CD4-positive, alpha-beta T cell treated with Interleukin-17A for 4 hours (primary cell): ENCODE measurements at places on chromosomes 12 and 14.

DNA sequence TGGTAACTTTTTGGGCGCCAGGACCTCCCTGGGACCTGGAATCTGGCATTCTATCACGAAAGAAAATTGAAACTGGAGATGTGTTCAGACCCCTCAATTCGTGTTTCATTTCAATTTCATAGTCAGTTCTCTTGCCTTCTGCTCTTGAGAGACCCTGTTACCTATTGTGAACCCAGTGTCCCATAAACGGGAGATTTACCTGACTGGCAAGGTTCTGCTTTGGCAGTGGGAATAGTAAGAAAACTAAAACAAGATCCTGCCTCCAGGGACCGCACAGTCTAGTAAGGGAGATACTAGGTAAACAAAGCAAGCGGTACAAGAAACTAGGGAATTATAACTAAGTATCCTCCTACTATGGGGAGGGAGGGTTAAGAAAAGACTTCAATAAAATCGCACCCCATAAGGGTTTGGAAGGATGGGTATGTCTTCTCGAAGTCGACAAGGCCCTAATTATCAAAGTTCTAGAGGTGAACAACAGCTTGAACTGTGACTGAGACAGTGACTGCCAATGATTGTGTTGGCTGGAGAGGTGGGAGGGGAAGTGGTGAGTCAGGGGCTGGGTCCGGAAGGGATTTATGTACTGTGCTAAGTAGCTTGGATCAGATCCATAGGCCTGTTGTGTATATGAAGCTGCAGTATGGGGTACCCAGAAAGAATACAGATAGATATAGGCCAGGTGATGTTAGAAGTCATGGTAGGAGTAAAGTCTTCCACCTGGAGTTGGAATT, 754 bp downstream of the ACSS3 start:
- no peak for DNase-seq

GRCh38 chr12:54419088-54419887, at the start of gene ITGA5:
ITGA5 (minus strand) TSS chr12:54419266; CDS start chr12:54419198, 68 bp downstream.
- DNase-seq = peak; percentile 74

DNA sequence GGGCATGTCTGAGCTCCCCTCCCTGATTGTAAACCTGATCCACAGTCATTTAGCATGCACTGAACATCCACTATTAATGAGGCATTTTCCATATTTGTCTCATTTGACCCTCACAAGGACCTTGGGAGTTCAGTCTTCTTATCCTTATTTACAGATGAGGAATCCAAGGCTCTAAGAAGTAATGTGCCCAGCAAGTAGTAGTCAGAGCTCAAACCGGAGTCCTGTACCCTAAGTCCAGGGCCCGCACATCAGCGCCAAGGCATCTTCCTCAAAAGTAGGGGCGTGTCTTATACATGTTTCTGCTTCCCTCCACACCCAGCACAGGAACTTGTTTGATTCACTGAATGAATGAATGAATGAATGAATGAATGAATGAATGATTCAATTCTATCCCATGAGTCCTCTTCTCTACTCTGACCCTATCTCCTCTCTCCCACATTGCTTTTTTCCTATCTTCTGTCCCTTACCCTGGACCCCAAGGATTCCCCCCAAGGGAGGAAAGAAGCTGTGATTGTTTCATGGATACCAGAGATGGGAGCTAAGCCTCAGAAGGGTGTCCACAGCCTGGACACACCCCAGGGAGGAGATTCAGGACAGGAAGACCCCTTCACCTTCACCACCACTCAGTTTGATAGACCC, 21.8 kb upstream of the KRT8 start:
- DNase-seq = no peak

DNA sequence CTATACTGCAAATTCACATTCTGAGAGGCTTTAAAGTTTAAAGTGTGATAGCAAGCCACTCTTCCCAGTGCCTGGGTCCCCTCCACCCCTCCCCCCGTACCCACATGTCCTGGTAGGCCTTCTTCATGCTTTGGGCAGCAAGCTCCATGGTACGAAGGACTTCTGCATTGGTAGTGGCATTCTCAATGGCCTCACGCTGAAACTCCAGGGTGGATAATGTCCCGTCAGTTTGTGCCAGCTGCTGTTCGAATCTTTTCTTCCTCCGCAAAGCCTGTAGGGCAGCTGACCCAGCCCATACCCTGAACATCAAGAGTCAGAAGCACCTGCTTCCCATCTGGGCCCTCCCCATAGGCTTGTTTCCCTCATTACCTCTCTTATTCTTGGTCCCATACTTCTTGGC, 2.0 kb downstream of the CHMP4A start:
- DNase-seq = no peak

GRCh38 chr14:50835280-50835679, 4.3 kb upstream of the NIN start:
- peak; percentile 51 for DNase-seq

DNA sequence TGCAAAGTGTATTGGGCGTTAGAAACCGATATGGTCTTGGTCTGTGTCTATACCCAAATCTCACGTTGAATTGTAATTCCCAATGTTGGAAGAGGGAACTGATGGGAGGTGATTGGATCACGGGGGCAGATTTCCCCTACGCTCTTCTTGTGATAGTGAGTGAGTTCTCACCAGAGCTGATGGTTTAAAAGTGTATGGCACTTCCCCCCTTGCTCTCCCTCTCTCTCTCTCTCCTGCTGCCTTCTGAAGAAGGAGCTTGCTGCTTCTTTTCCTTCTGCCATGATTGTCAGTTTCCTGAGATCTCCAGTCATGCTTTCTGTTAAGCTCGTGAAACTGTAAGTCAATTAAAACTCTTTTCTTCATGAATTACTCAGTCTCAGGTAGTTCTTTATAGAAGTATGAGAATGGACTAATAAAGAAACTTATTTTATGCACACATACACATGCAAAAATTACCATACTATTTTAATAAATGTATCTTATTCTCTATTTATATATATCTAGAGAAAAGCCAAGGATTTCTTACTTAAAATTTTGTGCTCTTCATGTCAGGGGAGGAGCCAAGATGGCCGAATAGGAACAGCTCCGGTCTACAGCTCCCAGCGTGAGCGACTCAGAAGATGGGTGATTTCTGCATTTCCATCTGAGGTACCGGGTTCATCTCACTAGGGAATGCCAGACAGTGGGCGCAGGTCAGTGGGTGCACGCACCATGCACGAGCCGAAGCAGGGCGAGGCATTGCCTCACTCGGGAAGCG, 1891.0 kb upstream of the FLRT2 start:
- DNase-seq = no peak

- no peak for DNase-seq
Measured at GRCh38 chr14:53814392-53814791, 142.2 kb downstream of the BMP4 start.

DNA sequence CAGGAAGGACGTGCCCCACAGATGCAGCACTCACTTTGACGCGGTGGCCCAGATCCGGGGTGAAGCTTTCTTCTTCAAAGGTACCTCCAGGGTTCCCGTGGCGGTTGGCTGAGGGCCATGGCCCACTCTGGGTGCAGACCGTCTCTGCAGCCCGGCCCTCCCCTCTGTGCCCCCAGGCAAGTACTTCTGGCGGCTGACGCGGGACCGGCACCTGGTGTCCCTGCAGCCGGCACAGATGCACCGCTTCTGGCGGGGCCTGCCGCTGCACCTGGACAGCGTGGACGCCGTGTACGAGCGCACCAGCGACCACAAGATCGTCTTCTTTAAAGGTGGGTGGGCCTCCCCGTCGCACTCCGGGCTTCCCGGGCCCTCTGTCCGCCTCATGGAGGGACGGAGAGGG, 16.9 kb downstream of the MMP17 start:
- no peak for DNase-seq

DNA sequence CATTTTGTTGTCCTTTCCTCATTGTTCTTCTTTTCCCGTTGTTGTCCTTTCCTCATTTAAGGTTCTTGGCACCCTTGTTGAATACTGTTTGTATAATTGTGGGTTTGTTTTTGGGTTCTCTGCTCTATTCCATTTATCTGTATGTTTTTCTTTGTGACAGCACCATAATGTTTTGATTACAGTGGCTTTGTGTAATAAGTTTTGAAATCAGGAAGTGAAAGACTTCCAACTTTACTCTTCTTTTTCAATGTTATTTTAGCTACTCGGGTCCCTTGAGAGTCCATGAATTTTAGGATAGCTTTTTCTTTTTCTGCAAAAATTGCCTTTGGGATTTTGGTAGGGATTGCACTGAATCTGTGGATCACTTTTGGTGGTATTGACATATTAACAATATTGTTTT, 28.1 kb downstream of the ETNK1 start:
- DNase-seq = no peak

- DNase-seq = no peak
Measured at GRCh38 chr12:2092890-2093289, 40.1 kb downstream of the CACNA1C start.

DNA sequence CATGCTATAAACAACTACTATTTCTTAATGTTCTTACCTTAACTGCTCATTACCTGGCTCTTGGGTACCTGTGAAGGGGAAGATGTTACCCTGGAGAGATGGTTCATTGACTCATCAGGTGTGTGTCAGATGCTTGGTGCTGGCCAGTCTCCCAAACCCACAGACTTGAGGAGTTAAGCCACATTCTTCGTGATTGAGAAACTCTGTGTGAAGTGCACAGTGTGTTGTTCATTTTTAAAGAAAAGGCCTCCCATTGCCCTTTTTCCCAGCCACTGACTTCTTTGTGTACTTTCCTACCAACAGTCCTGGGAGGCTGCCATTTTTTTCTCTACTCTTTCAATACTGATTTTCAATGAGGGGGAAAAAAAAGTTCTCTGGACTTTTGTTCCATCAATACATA, 3.2 kb downstream of the MGST1 start:
- no peak for DNase-seq

- no peak for DNase-seq
Measured at GRCh38 chr12:6205144-6205539, 4.9 kb downstream of the CD9 start.

- no peak for DNase-seq
Measured at GRCh38 chr14:78737116-78737515, 566.9 kb downstream of the NRXN3 start.

DNA sequence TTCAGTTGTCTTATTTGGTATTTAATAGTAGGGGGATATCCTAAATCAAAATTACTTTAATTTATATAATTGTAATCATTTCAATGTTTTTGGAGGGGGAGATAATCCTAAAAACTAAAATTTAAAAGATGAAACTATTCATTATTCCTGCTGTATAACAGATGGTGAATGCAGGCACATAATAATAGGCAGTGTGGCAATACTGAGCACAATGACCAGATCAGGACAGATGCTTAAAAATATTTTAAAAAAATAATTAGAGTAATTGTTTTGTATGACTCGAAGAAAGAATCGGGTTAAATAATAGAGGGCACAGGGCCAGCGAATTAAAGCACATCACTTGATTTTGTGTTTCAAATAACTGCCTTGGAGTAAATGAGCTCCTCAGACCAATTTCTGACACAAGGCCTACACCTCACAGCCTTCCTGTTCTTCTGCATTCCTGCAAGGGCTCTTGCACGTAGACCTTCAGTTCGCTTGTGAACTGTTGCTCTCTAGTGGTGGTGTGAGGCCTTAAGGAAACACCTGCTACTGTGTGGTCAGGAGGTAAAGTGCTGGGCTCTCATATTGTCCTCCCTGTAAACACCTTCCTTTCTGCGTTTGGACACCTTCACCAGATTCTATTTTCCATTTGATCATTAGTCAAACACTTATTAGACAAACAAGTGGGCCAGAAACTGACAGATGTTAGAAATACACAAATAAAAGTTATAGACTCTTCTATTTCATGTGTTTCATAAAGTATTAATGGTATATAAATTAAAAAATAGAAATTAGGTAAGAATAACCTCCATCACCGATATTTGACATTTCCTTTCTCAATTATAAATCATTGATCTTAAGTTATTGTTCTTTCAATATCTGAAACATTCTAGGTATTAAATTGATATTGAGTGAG, 29.3 kb upstream of the KLRF1 start:
- peak; percentile 73 for DNase-seq

DNA sequence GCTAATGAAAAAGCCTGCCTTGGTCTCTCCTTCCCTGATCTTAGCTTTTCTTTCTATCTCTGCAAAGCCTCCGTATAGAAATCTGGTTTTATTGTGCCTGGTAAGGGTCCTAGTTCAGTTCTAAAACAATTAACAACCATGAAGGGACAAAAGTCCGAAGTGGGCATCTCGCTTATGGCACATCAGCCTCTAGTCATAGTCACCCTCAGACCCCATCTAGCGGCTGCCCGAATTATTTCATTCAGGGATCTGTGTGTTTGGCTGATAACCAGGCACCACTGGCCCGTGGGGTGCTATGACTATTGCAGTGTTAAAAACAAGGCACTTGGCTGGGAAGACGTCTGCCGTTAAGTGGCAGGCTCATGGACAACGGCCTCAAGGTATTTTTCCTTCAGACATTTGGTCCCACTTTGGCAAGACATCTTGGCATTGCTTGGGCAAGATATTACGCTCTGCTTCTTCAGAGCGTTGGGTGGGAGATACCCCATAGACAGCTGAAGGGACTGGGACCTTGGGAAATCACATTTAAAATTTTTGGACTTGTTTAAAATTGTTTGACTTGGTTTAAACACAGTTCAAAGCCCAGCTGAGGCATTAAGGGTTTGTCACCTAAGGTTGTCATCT, 87.1 kb downstream of the SINHCAF start:
- DNase-seq = peak; percentile 53

DNA sequence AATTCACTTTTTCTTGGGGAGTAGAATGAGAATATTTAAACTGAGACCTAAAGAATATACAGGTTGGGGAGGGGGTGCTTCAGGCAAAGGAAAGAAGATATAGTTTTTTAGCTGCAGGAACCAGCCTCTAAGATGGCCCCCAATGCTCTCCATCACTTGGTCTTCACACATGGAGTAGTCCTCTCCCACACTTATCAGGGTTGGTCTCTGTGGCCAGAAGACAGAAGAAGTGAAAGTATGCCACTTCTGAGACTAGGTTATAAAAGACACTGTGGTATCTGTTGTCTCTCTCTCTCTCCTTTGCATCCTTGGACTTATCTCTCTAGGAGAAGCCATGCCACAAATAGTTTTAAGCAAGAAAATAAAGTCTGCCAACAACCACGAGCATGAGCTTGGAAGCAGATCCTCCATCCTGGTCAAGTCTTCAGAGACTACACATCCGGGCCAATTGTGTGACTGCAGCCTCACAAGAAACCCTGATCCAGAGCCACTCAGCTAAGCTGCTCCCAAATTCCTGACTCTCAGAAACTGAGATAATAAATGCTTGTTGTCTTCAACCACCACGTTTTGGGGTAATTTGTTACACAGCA, 18.0 kb downstream of the PUS7L start:
- DNase-seq = no peak

DNA sequence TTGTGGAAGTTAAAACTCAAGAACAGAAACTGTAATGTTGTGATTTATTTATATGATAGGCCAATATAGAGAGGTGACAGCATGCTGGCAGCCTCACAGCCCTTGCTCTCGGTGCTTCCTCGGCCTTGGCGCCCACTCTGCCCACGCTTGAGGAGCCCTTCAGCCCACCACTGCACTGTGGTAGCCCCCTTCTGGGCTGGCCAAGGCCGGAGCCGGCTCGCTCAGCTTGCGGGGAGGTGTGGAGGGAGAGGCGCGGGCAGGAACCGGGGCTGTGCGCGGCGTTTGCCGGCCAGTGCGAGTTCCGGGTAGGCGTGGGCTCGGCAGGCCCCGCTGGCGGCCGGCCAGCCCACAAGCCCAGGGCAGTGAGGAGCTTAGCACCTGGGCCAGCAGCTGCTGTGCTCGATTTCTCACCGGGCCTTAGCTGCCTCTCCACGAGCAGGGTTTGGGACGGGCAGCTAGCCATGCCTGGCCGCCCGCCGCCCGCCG, 65.8 kb upstream of the SLC8A3 start:
- DNase-seq = peak; percentile 4
